A549 (cell line): ENCODE measurements at places on chromosomes 3 and 15. TPM values are rescaled to one million over a fixed set of nuclear protein-coding genes. Genes with fewer than 3 reads are reported as not detected.

The MUSTN1 gene
- not detected in 3 replicates for polyA plus RNA-seq

- DNase-seq, result no peak
Measured at GRCh38 chr3:125594125-125594524, 1.2 kb downstream of the OSBPL11 start.

The TLR9 gene
- not detected in 3 replicates for polyA plus RNA-seq

DNA sequence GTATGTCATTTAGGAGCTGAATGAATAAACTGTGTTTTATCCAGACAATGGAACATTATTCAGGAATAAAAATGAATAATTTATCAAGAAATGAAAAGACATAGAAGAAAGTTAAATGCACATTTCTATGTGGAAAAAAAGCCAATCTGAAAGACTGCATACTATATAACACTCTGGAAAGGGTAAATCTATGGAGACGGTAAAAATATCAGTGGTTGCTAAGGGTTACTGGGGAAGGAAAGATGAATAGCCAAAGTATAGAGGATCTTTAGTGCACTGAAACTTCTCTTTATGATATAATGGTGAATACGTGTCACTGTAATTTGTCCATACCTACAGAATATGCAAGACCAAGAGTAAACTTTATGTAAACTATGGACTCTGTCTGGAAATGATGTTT is 46.0 kb upstream of the PEX5L start:
- no peak for DNase-seq

DNA sequence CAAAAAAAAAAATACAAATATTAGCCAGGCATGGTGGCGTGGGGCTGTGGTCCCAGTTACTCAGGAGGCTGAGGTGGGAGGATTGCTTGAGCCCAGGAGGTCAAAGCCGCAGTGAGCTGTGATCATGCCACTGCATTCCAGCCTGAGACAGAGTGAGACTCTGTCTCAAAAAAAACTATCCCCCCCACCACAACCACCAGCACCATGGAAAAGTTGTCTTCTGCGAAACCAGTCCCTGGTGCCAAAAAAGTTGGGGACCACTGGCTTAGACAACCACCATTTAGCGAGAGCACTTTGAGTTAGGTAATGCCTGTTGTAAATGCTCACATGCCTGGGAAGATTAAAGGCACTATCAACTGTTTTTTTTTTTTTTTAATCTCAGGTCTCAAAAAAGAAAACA is 15.4 kb downstream of the ARHGAP31 start:
- DNase-seq, result no peak

The KLF15 gene
- polyA plus RNA-seq, result not detected in 3 replicates

The ERICH6 gene
- polyA plus RNA-seq, result 0.12 to 0.18 TPM in 2 of 3 replicates, not detected in the other

DNA sequence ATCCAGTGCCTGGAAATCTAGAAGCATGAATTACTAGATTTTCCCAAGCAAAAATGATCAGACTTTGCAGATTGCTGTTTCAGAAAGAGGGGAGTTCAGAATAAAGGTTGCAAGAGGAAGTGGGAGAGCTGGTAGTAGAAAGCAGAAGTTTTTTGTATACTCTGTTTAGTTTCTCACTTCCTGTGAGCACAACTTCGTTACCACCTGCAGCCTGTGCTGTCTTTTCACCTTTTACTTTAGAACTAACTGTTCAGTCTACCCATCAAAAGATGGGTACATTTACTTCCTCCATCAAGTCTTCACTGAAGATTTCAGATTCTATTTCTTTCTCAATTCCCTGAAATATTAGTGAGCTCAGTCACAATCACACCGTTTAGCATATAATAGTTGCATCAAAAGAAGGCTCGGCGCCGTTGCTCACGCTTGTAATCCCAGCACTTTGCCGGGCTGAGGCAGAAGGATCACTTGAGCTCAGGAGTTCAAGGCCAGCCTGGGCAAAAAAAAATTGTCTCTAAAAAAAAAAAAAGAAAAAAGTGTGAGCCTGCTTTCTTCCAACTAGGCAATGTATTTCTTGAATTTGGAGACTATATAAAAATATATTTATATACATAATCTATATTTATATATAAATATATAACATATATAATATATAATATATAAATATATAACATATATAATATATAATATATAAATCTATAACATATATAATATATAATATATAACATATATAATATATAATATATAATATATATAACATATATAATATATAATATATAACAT is 1.8 kb upstream of the CEP97 start:
- no peak for DNase-seq

The DNAJC17 gene
- 19.2 to 22.3 TPM (median 19.5 TPM) in 3 replicates for polyA plus RNA-seq
